Activated CD4-positive, alpha-beta T cell treated with anti-CD3 and anti-CD28 coated beads, Interleukin-2, amount 10 ng/mL, durations not matched to agents 24 days and 14 days (primary cell): ENCODE measurements at places on chromosomes 3 and 15. TPM values are rescaled to one million over a fixed set of nuclear protein-coding genes. Genes with fewer than 3 reads are reported as not detected.

DNA sequence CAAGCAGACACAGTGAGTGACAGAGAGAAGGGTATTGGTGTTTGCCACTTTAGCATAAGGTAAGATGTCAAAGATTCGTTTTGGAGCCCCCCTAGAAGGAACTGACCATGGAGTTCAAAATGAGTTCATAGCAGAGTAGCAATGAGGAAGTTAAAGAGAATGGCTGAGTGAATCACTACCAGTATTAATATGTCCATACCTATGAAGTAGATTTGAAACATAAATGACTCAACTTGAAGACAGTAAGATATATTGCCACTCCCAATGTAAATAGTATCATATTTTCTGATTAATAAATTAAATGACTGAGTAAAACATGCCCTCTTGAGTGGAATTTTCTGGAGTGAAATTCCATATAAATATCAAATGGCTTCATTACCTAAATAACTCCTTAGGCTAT, 675.1 kb downstream of the NLGN1 start:
- DNase-seq, result no peak
- no peaks in the 10 kb centered on the region for H3K36me3 ChIP-seq
- H3K27me3 ChIP-seq, result no peaks in the 10 kb centered on the region
- no peaks in the 10 kb centered on the region for H3K4me1 ChIP-seq
- H3K4me3 ChIP-seq, result no peak overlapping the region
- no peak overlapping the region for H3K27ac ChIP-seq

HOMER2 gene
- total RNA-seq, result 29.3 and 32.1 TPM in 2 replicates

DNA sequence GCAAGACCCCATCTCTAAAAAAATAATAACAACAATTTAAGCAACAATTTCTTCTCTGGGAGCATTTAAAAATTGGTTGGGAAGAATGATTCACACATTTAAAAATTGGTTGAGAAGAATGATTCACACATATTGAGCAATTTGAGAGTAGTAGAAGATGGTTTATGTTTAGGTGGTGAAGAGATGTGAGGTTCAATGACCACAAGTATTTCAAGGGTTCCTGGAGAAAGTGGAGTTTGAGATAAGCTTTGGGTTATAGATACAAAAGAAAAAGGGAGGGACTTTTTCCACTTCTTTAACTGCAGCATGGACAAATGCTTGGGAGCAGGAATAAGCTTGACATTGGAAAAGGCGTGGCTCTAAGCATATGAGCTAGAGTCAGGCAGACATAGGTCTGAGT, 145.7 kb upstream of the NPHP3 start:
- H3K36me3 ChIP-seq, result no peaks in the 10 kb centered on the region
- H3K27ac ChIP-seq, result no peak overlapping the region
- H3K4me1 ChIP-seq, result no peaks in the 10 kb centered on the region
- no peak for DNase-seq

DNA sequence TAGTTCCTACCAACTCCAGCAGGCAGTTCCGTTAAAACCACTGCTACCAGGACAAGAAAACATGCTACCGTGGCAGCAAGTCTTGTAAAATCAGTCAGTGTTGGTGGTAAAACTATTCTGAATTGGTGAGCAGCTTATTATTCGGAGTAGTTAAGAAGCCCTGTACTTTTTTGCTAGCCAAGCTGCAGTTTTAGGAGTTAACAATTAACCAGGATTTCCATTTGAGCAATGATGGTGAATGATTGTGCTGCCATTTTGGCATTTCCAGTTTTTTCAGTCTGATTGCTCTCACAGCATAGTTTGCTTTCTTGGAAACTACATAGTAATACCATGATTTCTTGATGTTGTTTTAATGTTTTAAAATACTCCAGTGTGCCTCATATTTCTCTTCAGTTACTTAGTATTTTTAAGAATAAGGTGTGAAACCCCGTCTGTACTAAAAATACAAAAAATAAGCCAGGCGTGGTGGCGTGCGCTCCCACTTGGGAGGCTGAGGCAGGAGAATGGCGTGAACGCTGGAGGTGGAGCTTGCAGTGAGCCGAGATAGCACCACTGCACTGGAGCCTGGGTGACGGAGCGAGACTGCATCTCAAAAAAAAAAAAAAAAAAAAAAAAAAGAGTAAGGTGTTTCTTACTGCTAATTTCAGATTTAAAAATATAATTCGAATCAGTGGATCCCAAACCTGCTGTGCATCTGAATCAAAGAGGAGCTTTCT, 43.8 kb upstream of the SCAANT1 start:
- no peak for DNase-seq
- peaks cover 31% of the 10 kb centered on the region for H3K36me3 ChIP-seq
- no peaks in the 10 kb centered on the region for H3K27me3 ChIP-seq
- no peak overlapping the region for H3K27ac ChIP-seq

GOLGA8T gene
- total RNA-seq, result not detected in 2 replicates

DNA sequence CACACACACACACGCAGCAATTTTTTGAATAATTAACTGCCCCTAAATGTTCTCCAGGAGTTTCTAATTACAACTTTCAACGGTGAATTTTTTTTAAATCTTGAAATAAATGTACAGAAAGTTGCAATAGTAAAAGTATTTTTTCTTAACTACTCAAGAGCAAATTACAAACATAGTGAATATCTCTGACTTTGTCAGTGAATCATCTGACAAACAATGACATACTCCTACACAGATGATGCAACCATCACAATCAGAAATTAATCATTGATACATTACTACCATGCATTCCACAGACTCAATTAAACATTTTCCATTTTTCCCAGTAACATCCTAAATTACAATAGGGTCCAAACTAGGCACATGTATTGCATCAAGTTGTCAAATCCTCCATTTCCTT, 597.3 kb downstream of the NAALADL2 start:
- no peaks in the 10 kb centered on the region for H3K36me3 ChIP-seq
- H3K27me3 ChIP-seq, result no peaks in the 10 kb centered on the region
- no peak for DNase-seq
- H3K4me1 ChIP-seq, result no peaks in the 10 kb centered on the region

GRCh38 chr3:14837878-14838258, 19.1 kb downstream of the FGD5 start:
- H3K27ac ChIP-seq, result no peak overlapping the region
- no peak overlapping the region for H3K4me3 ChIP-seq
- no peak for DNase-seq

- H3K4me1 ChIP-seq, result peaks cover 2% of the 10 kb centered on the region
- H3K36me3 ChIP-seq, result no peaks in the 10 kb centered on the region
- H3K27me3 ChIP-seq, result no peaks in the 10 kb centered on the region
Observed at GRCh38 chr15:33946152-33946551, 22.1 kb upstream of the CHRM5 start.

- peaks cover 3% of the 10 kb centered on the region for H3K4me1 ChIP-seq
- H3K27me3 ChIP-seq, result peaks cover 9% of the 10 kb centered on the region
- H3K4me3 ChIP-seq, result no peak overlapping the region
- H3K36me3 ChIP-seq, result no peaks in the 10 kb centered on the region
Observed at GRCh38 chr15:77538027-77538451, 94.7 kb downstream of the LINGO1 start.

DNA sequence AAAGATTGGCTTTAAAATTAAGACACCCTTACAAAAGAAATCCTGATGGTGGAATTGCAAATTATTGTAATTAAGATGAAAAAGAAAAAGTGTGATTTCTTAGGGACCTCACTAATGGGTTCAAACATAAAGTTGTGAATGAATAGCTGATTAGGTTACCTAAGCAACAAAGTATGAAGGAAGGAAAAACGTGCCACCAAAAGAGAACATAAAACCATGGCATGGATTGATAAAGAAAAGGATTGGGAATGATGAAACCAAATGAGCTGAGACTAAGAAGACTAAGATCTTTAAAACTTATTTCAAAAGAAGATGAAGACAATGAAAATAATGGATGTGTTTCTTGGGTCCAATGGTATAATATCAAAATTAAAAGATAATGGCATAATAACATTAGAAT, 32.2 kb upstream of the GUCA1C start:
- H3K27ac ChIP-seq, result no peak overlapping the region
- DNase-seq, result no peak
- H3K36me3 ChIP-seq, result no peaks in the 10 kb centered on the region
- no peak overlapping the region for H3K4me3 ChIP-seq
- peaks cover 21% of the 10 kb centered on the region for H3K27me3 ChIP-seq
- H3K4me1 ChIP-seq, result no peaks in the 10 kb centered on the region

DNA sequence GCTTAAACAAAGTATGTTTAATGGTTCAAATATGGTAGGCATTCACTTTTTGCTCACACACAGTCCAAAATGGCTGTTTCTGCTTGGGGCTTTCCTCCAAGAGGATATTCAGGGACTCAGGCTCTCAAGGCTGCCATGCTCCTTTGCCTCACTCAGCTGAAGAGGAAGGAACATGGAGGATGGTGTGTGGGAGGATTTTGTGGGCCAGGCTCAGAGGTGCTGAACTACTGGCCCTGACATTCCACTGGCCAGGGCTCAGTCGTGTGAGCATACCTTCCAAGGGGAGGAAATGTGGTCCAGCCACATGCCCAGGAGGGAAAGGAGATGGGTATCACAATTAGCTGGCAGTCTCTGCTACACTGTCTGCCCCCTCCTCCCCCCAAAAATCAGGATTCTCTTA, 8.7 kb downstream of the PXYLP1 start:
- peaks cover 59% of the 10 kb centered on the region for H3K4me1 ChIP-seq
- peaks cover 38% of the 10 kb centered on the region for H3K36me3 ChIP-seq
- no peak overlapping the region for H3K4me3 ChIP-seq

- no peak overlapping the region for H3K27ac ChIP-seq
- H3K27me3 ChIP-seq, result no peaks in the 10 kb centered on the region
- no peak for DNase-seq
- peaks cover 30% of the 10 kb centered on the region for H3K4me1 ChIP-seq
- no peaks in the 10 kb centered on the region for H3K36me3 ChIP-seq
- H3K4me3 ChIP-seq, result no peak overlapping the region
Observed at GRCh38 chr15:85495544-85495943, 115.1 kb downstream of the AKAP13 start.

DNA sequence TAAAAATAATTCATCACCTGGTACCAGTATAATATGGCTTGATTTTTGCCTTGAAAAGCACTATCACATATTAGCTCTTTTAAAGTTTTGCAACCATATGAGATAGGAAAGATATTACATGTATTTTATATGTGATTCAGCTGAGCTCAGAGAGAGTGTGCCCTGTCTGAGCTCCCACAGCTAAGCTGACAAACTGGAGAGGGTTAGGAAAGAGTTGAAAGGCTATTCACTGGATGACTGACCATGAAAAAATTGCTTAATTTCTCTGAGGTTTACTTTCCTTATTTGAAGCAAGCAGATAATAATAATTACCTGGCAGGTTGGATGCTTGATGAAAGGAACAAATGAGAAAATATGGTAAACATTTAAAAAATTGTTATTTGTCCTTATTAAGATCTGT, 97.4 kb upstream of the CCDC80 start:
- no peaks in the 10 kb centered on the region for H3K27me3 ChIP-seq
- H3K4me1 ChIP-seq, result peaks cover 55% of the 10 kb centered on the region
- H3K36me3 ChIP-seq, result no peaks in the 10 kb centered on the region
- H3K27ac ChIP-seq, result no peak overlapping the region

DNA sequence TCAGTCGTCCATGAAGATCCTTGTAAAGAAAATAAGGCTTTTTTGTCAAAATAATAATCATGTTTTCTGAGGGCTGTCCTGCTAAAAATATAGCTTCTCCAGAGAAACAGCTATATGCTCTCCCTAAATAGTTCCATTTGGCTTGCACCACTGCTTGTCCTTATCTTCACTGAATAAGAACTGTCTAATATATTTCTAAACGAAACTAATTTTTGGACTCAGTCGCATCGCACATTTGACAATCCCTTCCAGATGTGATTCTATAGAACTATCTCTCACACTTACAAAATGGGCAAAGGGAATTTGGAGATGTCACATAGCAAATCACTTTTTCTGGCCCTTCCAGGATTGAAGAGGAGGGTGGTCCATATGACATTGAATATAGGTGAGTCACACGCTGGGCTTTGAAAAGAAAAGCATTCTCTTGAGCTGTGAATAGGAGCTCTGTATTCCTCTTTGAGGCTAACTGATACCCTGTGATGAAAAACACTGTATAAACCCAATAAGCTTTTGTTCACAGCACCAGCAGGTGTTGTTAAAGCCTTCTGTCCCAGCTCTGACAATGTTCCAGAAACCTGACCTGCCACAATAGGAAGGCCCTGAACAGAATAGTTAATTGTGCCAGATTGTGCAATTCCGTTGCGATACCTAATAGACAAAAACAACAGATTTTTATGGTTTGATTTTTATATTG, 1144.2 kb downstream of the ROBO2 start:
- no peaks in the 10 kb centered on the region for H3K27me3 ChIP-seq
- no peaks in the 10 kb centered on the region for H3K36me3 ChIP-seq
- DNase-seq, result no peak
- no peaks in the 10 kb centered on the region for H3K4me1 ChIP-seq
- H3K27ac ChIP-seq, result no peak overlapping the region

DNA sequence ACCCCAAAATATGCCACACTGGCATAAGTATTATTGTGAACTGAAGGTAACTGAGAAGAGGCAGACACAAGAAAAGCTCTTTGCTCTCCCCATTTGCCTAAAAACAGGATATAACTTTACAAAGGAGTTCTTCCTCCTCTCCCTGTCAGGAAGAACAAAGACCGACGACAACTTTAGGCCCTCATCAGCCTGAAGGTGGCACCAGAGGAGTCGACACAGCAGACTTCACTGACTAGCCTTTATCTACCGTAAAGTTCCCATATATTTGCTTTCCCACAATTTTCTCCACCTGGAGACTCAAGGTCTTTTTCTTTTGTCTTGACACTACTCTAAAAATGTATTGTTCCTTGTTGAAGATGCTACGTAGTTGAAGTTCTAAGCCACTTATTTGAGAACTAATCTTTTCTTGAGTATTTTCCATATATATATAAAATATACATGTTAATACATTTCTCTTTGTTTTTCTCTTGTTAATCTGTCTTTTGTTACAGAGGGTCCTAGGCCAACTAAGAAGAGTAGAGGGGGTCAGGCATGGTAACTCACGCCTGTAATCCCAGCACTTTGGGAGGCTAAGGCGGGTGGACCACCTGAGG, 16.2 kb upstream of the XIRP1 start:
- H3K27me3 ChIP-seq, result peaks cover 20% of the 10 kb centered on the region
- H3K27ac ChIP-seq, result no peak overlapping the region
- peak; percentile 81 for DNase-seq
- peaks cover 15% of the 10 kb centered on the region for H3K4me1 ChIP-seq

ECE2 gene
- total RNA-seq, result not detected in 2 replicates

DNA sequence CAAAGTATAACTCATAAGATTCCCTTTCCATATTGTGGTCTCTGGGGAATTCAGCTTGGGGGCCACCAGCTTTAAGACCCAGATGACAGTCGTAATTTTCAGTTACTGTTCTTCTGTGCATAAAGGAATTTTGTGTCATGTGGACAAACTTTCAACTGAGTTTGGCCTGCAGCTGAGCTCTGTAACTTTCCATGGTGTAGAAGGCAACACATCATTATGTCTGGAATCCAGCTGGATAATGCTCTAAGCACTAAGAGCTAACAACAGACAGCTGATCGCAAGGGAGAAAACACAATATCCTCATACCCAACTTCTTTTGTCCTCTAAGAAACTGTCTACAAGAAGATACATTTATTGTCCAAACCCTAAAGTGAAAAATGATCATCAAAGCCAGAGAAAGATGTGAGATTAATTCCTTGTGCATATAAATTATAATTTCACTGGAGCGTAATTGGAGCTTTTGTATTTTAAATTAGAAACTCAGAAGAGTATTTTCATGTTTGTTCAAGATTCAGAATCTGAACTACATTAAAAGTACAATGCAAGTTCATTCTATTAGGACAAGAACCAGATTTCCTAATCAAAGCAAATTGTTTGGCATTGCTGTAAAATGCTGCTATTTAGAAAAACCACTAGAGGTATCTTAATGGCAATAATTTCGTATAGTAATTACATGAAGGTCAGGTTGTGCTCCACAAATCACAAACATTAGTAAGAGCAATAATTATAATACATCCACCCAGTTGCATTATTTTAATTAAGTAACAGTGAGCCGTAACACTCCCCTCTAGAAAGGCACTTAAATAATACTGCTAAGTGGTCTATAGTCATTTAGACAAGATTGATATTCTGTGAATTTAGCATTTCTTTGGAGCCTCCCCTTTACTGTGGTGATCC, 218.8 kb downstream of the ATP8B4 start:
- H3K36me3 ChIP-seq, result peaks cover 11% of the 10 kb centered on the region
- H3K4me1 ChIP-seq, result no peaks in the 10 kb centered on the region
- H3K27me3 ChIP-seq, result no peaks in the 10 kb centered on the region
- no peak overlapping the region for H3K27ac ChIP-seq
